CD4-positive, alpha-beta T cell treated with Interleukin-6 at 100 ng/mL for 8 hours (primary cell): ENCODE measurements at places on chromosomes 4 and X.

DNA sequence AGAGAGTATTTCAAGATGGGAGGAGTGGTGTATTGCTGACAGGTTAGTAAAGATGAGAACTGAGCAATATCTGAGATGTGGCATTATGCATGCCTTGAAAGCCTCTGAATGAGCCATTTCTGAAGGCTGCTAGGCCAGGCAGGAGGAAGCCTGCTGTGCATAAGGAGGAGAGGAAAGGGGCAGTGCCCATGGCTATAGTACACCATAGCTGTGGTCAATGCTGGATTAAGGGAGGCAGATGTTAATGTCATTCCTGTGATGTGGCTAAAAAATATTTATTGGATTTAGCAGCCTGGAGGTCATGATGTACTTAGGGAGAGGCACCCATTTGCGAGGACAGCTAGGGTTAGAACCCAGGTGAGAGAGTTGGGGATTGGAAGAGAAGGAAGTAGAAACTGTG, 130.0 kb upstream of the LNX1 start:
- no peak for DNase-seq

DNA sequence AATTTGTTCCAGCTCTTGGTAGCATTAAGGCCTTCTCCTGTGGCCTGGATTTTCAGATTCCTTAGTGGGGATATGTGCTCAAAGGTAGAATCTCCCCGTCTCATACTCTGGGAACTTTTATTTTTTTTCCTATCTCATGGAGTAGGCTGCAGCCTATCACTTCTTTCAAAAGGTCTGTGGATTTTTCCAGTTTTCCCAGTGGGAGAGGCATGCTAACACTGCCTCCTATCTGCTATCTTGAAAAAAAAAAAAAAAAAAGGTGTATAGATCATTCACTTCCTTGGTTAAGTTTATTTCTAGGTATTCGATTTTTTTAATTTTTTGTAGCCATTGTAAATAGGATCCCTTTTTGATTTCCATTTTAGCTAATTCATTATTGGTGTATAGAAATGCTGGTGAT, 67.1 kb downstream of the IL15 start:
- no peak for DNase-seq

GRCh38 chr4:186018784-186019183, 50.2 kb upstream of the TLR3 start:
- DNase-seq = no peak

DNA sequence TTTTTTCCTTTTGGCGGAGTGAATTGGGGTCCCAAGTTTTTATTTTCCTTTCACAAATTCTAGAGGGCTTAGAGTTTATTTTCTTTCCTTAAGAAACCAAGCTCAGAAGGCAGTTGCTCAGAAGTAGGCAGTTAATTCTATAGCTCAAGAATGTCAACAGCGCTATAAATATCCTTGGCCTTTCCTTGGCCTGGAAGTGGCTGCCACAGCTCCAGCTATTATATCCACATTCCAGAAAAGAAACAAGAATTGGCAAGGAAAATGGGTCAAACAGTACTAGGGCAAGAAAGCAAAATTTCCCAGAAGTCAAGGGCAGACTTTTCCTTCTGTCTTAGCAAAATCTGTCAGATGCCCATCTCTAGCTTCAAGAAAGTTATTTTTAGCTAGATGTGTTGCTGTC, 31.0 kb downstream of the SLC10A6 start:
- DNase-seq = no peak

DNA sequence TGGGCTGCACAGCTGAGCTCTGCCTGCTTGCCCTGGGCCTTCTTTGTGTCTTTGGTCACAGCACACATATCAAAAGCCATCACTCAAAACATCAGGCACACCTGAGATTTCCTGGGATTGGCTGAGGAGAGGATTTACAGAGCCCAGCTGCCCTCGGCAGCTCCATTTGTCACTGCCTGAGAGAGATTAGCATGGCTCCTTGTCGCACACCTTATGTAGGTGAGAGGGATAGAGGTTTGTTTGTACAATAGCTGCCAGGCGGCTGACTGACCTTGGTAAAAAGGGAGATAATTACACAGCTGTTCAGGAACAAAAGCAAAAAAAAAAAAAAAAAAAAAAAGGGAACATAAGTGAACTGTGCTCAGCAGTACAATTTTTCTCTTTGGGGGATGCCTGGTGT, 63.2 kb downstream of the MGST2 start:
- no peak for DNase-seq

- DNase-seq = no peak
Observed at GRCh38 chr4:168361365-168362024, 42.9 kb upstream of the DDX60 start.

DNA sequence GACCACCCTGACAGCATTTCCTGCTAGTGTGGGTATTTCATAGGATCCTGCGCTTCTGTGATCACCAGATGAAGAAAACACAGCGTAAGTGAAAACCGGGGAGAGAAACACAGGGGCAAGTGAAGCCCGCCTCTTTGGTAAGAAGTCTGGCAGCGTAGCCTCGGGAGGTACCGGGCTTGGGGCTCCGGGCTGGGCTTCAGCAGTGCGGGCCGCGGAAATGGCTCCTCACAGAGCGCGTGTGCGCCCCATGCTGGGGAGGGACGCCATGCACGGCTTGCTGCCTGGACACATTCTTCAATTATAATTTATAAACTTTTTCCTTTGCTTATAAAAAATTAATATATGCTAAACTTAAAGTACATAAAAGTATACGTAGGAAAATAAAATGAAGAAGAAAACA, 151.5 kb downstream of the AFAP1 start:
- DNase-seq = no peak

- DNase-seq = no peak
Observed at GRCh38 chrX:111719426-111720210, 38.6 kb downstream of the ALG13 start.

DNA sequence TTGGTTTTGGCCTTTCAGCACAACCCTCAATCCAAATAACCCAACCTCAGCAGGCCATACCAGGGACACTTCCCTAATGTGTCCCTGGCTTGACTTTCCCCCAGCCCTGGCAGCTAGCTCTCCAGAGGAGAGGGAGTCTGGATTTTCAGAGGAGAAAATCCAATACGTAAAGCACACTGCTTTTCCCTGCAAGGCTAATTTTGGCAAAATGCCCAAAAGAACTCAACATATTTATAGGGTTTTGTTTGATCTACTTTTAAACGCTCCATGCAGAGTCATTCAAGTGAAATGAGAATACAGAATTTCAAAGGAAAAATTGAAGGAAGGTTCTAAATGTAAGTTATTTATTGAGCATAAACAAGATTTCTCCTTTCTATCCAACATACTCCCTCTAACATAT, 167.2 kb downstream of the SH3KBP1 start:
- DNase-seq = no peak

GRCh38 chrX:11929476-11929875, 171.4 kb downstream of the MSL3 start:
- no peak for DNase-seq

DNA sequence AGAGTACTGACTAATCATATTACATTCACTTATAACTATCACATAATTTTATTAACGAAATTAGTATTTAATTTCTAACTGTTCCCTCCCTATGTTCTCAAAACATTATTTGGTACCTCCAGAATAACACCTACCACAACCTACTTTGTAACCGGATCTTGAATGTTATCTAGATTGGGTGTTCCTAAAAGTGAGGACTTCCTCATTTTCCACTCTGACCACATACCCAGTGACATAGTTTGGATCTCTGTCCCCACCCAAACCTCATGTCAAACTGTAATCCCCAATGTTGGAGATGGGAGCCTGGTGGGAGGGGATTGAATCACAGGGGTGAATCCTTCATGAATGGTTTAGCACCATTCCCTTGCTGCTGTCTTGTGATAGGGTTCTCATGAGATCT, 21.8 kb downstream of the NR3C2 start:
- DNase-seq = no peak

- DNase-seq = no peak
Observed at GRCh38 chrX:155995321-155995875, 2.1 kb upstream of the IL9R start.

GRCh38 chrX:69303231-69303630, 138.0 kb upstream of the PJA1 start:
- DNase-seq = no peak

- no peak for DNase-seq
Observed at GRCh38 chr4:41844327-41844726, 90.9 kb upstream of the TMEM33 start.

DNA sequence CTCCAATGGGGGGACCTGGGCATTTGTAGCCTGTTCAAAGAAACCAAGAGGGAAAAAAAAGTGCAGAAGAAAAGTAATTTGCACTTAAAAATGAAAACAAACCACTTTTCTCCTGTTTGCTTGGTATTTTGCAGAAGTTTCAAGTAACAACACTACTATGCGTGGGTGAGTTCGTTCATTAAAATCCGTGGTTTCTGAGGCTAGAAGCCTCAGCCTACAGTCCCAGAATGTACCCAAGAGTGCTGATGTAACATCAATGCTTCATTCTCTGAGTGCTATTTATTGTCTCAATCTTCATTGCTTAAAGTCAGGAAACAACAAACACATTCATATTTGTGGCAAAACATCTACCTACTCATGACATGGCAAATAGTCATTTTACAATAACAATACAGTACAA, 29.2 kb downstream of the LGI2 start:
- DNase-seq = no peak

- no peak for DNase-seq
Observed at GRCh38 chr4:16931339-16932305, 33.2 kb upstream of the LDB2 start.

DNA sequence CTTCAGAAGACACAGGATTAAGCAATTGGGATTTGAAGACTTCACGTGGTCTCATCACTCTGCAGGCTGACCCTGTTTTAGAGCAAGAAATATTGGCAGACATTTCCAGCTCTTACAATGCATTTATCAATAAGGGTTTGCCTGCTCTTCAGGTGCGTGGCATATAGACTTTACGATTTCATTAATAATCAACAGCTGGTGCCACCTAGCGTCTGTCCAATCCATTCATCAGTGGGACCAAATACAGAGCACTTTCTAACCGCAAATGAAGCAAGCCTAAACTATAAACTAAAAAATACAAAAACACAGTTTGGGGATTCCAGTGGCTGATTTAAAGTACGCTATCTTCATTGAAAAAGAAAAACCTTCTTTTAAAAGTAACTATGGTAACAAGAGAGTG, 125.4 kb upstream of the DMD start:
- DNase-seq = no peak
